Hippocampal formation (tissue), 2 donors: ENCODE measurements at places on chromosomes 4 and X.
A peak's percentile ranks its signal among the peaks of the same experiment; 100 is the strongest.

DNA sequence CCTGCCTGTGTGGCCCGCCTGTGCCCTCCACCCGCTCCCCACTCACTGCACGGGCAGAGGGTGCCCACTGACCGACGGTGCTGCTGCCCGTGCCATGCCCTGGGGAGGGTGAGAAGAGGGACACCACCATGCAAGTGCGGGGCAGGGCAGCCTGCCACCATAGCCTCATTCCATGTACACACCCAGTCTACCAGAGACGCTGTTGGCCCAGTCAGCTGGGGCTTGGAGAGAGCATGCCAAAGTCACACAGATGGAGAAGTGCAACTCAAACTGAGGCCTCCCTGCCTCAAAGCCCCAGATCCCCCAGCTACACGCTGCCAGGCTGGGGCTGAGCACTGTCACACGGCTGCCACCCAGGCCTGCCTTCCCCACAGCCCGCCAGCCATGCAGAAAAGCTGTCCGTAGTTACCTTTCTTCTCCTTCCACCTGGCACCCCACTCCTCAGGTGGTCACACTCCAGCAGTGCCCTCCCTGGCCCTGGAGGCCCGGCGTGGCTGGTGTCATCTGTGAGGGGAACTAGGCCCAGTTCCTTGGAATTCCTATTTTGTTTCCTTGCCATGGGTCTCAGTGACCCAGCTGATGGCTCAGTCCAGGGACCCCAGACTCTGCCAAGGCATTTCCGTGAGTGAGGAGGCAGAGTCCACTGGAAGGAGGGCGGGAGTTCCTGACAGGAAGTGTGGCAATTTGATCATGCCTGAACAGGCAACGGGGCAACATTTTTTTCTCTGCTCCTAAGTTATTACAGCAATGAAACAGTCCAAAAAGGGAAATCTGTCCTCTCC, at the start of gene SLC2A9:
Gene SLC2A9, minus strand, starts transcription at position 627 of the 782 bp plus-strand sequence. Its CDS starts 68 bp downstream, at position 559.
- DNase-seq: no peak

DNA sequence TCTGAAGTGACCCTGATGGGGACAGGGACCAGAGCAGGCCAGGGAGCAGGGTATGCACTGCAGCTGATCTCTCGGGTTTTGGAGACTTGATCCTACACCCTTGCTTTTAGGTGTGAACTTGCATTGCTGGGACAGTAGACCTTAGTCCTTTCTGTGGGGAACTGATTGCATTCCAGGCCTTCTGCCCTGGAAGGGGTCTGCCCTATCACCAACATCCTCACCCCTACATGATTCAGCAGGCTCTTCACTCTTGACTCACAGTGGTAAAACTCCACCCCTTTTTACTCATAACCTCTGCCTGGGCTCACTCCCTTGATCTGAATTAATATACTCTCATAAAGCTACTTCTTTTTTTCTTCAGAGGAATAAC, 6.6 kb upstream of the DDX60L start:
- DNase-seq: no peak

- DNase-seq: no peak
Observed at GRCh38 chrX:17818726-17819125, 42.4 kb downstream of the RAI2 start.

- DNase-seq: no peak
Observed at GRCh38 chr4:112519689-112520597, 4.0 kb upstream of the NEUROG2 start.

- no peak for DNase-seq
Observed at GRCh38 chr4:6415031-6415705, 57.2 kb downstream of the PPP2R2C start.

DNA sequence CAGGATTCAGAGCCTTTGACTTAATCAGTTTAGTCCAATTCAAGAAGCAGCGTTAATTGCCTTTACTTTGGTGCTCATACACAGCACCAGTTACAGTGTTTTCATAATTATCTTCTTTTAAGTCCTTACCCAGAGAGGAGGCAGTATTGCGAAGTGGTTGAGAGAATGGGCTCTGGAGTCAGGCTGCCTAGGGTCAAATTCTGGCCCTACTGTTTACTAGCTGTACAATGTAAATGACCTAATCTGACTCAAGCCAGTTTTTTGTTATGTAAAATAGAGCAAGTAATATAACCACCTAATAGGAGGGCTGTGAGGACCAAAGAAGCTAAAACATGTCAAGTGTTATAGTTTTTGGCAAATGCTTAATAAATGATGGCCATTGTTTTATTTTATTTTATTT, 27.6 kb downstream of the WDR44 start:
- no peak for DNase-seq

DNA sequence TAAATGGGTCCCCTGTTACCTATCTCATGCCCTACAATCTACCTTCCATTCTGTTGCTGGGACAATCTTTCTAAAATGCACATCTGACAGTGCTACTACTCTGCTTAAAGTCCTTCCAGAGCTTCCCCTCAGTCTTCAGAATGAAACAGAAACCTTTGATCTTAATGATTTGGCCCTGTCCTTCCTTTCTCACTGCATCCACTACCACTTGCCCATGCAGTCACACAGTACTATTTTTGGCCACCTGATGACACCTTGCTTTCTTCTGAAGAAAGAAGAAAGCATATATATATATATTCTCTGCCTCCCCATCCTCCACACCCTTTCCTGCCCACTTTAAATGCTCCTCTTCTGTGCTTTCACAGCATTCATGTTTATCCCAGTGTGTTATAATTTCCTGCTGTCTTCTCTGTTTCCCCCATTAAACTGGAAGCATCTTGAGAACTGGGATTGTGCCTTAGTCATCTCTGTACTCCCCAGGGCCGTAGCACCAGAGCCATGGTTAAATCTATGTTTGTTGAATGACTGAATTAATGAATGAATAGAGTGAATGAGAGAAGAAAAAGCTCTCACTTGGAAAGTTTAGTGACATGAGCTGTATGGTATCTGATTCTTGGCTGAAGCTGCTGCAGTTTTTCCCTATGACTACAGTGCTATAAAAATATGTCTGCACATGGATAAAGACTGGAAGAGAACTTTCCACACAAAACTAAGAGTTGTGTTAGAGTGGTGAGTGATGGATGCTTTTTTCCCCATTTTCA, 56.2 kb downstream of the RTL9 start:
- no peak for DNase-seq

DNA sequence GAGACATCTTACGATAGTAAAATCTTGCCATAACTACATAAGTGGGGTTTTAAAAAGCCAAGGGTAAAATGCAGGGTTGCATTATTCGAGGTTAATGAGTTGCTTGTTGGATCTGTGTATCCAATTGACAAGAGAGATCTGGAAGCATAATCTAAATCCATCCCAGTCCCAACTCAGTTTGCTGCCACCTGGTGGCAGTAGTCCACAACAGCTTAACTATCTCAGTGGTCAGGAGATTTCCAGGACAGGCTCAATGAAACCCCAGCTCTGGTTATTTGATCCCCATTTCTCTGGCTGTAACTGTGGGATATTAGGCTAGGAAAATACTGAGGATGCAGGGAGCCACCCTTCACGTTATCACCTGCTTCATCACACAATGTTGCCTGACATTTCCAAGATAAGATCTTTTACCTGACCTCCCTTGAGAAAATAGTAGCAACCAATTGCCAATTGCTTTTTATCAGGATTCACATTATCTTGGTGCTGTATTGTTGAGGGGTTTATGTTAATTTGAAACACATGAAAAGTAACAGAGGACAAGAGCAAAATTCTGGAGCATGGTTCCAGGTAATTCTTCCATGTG, 88.2 kb upstream of the TNIP3 start:
- DNase-seq: peak; percentile 75

DNA sequence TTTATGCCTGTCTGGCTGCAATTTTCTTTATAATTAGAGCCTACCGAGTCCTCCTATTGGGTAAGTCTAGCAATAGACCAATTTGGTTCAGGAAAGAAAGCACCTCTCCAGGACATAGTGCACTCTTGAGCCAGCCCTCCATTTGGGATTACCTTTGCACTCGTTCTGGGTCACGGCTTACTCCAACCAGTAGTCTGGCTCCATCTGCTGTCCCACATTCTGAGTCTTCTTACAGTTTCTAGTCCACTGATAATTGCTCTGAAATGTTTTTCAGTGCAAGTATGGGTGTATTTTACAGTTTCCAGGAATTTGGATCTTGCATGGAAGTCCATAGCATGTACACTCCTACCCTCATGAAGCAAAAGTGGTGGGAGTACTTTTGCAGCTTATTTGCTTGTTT, 34.8 kb upstream of the USP51 start:
- no peak for DNase-seq

- DNase-seq: peak; percentile 21
Observed at GRCh38 chr4:552019-552418, 24.1 kb downstream of the TMEM271 start.

DNA sequence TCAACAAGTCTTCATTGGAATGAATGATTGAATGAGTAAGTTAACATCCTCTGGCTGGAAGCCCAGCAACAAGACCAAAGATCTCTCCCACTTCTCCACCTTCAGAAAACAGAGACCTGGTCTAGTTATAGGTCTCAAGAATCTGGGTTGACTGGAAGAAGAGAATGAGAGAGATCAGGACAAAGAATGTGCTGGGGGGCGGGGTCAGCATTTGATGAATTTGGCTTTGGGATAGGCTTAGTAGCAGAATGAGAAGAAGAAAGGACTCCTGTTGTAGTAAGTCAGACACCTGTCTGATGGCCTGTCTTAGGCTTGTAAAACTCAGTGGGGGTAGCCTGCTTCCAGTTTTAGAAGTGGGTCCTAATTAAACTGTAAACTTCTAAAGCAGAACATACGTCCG, 51.0 kb downstream of the TRIM2 start:
- no peak for DNase-seq

GRCh38 chrX:48595929-48596328, 1.4 kb upstream of the WDR13 start:
- DNase-seq: no peak

GRCh38 chr4:183136855-183137254, 37.8 kb downstream of the WWC2 start:
- no peak for DNase-seq

- DNase-seq: no peak
Observed at GRCh38 chr4:61723492-61723891, 523.4 kb downstream of the ADGRL3 start.

GRCh38 chr4:173270312-173271027, 63.7 kb downstream of the HMGB2 start:
- DNase-seq: no peak

- no peak for DNase-seq
Observed at GRCh38 chr4:163649557-163650091, 155.1 kb downstream of the TMA16 start.

- no peak for DNase-seq
Observed at GRCh38 chrX:54496517-54496852, 451 bp upstream of the FGD1 start.

DNA sequence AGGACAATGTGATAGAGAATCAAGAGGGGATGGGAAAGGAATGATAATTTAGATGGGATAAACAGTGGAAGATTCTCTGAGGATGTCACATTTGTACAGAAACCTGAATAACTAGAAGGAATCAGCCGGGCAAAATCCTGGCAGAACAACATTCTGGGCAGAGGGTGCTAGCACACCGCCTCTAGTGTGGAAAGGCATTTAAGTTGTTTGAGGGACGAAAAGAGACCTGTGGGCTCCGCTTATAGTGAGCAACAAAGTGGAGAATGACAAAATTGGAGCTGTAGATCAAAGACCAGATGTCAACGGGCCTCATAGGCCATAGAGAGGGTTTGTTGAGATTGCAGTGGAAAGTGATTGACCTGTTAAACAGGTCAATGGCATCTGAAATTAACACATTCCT, 596.0 kb upstream of the SLIT2 start:
- DNase-seq: no peak

GRCh38 chrX:10033375-10034007, 66.3 kb downstream of the CLDN34 start:
- DNase-seq: no peak

GRCh38 chr4:88419874-88420273, 37.0 kb upstream of the HERC5 start:
- no peak for DNase-seq

DNA sequence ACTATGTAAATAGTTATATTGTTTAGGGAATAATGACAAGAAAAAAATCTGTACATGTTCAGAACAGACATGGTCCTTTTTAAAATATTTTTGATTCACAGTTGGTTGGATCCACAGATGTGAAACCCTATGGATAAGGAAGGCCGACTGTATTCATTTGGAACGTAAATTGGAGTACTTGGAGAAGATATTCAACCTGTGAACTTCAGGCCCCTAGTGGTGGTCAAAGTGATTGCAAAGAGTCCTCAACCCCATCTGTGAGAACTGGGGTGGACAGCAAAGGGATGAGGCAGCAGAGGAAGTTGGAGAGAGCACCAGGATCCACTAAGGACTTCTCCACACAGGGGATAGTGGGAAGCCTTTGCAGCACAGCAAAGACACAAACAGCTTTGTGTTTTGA, 6.2 kb upstream of the CXCL13 start:
- no peak for DNase-seq

GRCh38 chr4:78331965-78332364, 219.6 kb upstream of the ANXA3 start:
- DNase-seq: no peak

- no peak for DNase-seq
Observed at GRCh38 chr4:182189103-182189878, 53.9 kb upstream of the TENM3 start.

GRCh38 chrX:108763559-108763958, 27.2 kb upstream of the IRS4 start:
- no peak for DNase-seq

GRCh38 chr4:10015140-10015753, 6.0 kb downstream of the SLC2A9 start:
- DNase-seq: peak; percentile 51
